ENCODE measurements at places on chromosomes 13 and 19.

DNA sequence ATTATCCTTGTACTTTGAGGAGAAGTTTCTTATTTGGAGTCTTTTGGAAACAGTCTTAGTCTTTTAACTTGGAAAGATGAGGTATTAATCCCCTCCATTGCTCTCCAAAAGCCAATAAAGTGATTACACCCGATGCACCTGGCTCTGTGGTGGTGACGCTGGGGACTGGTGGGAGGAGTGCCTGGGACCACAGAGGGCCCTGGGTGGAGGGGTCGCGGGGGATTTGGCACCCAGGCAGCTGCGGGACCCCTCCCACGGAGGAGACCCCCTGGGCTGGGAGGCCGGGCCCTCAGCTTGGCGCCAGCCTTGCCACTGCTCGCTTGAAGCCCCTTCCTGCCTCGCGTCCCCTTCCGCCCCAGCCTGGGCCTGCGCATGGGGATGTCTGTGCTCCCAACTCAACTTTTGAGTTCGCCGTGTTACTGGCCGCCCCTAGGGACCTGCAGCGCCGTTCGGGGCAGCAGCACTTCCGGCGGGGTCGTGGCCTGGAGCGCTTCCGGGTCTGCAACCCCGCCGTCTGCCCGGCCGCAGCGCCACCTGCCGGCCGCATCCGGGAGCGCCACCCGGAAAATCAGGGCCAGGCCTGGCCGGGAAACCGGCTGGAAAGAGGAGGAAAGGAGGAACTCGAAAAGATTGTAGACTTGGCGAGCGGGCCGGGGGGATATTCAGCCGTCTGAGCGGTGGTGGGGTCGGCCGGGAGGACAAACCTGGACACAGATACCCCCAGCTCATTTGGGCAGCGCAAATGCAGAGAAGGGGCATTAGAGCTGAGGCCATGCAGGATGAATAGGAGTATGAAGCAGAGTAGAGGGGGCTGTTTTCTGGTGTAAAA, 8.4 kb downstream of the PEAK3 start:
- DNase-seq: no peak

DNA sequence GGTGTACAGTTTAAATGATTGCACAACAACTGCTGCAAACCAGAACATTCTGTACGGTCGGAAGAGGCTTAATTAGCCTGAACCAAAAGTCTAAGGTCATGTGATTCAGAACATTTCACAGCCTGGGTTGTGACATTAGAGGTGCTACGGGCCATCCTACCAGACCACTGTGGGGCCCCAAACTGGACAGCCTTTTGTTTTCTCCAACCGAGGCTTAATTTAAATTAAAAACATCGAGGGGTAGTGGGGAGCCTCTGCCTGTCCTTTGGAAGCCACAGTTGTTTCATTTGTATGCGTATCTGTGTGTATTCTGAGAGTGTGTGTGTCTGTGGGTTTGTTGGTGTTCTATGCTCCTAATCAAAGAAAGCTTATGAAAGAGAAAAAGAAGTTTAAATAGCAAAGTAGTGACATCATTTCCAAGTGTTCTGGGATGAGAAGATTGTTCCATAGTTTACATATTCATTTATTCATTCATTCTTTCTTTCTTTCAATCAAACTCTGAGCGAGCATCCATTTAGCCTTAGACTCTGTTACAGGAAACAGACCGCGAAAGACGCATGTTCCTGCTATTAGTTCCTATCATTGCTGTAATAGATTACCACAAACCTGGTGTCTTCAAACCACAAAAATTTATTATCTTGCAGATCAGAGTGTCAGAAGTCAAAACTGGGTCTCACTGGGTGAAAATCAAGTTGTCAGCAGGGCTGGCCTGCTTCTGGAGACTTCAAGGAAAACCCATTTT, 444.8 kb downstream of the FOXO1 start:
- no peak for DNase-seq

GRCh38 chr13:29595380-29596063, at the start of gene SLC7A1:
Gene SLC7A1, minus strand, starts transcription at chr13:29595688. Its CDS starts 59,500 bp downstream, at chr13:29536188.
- DNase-seq: peak; percentile 39

GRCh38 chr13:59748046-59748445, 415.7 kb downstream of the DIAPH3 start:
- DNase-seq: no peak

DNA sequence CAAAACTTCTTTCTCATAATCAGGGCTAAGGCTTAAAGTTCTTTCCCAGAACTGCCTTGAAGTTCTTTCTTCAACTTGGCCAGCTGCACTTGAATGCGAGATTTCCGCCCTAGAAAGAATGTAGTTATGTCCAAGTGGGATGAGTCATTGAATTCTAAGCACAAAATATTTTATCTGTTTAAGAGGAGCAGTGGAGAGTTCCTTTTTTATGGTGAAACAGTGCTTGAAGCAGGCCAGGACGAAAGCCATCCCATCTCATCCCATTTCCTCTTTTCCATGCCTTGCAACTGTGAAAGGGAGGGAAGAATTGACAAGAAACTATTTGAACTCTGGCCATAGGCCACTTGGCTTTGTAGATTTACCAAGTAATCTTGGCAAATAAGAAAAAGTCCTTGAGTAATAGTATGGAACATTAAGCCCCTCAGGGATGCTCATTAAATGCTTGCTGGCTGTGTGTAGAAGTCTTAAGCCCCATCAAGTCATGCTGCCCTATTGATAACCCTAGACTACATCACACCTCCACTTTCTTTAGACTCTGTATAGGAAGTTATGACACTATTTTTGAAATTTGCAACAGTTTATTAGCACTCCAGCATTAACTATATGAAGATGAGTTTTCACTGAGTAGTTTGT, 174.5 kb downstream of the KCTD12 start:
- no peak for DNase-seq

- no peak for DNase-seq
Measured at GRCh38 chr13:75454497-75454896, 27.5 kb downstream of the TBC1D4 start.

GRCh38 chr19:5153601-5154128, 184.8 kb downstream of the KDM4B start:
- DNase-seq: no peak

- no peak for DNase-seq
Measured at GRCh38 chr19:29324291-29324680, 111.3 kb upstream of the UQCRFS1 start.

GRCh38 chr13:105952233-105952972, 583.1 kb downstream of the EFNB2 start:
- no peak for DNase-seq

DNA sequence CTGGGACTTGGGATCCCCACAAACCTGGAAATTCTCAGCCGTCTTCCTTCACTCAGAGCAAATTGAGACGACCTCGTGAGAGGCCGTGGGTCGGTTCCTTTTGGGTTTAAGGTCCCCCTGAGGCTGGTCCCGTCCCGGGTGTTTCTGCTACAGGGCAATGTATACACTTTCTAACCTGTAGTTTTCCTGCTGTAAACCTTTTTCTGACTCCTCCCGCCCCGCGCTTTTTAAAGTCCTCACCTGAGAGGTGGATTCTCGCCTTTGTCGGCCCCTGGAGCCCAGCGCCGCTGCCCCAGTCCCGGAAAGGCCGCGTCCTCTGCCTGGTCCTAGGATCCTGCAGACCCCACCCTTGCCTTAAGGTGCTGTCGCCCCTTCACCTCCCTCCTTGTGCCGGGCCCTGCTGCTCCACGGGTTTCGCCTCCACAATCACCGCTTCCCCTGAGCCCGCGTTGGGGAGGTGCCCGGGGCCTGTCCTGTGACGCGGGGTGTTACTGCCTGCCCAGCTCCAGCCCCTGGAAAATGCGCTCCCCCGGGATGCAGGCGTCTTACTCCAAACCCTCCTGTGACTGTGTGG, 391 bp downstream of the ZNF761 start:
- no peak for DNase-seq

DNA sequence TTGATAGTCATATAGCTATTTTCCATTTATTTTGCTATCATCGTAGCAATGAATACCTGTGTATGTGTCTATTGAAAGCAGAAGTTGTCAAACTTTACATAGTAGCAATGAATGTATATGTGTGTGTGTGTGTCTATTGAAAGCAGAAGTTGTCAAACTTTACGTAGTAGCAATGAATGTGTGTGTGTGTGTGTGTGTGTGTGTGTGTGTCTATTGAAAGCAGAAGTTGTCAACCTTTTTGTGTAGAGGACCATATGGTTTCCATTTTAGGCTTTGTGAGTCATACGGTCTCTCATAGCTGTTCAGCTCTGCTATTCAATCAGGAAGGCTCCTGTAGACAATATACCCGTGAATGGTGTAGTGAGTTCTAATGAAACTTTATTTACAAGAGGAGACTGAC, 20.8 kb downstream of the NLRP4 start:
- no peak for DNase-seq

DNA sequence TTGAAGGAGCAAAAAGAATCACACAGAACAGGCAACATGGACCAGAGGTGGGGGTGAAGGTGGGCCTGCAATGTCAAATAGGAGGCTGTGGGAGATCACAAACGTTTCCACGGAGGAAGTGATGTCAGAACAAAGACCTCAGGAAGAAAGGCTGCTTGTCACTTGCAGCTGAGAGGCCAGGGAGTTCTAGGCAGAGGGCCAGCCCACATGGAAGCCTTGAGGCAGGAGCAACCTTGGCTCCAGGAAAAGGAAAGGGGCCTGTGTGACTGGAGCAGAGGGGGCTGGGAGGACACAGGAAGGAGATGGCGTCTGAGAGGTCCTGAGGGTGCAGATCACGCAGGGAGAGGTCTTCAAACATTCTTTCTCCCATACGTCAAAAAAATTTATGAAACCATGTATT, 16.3 kb downstream of the ZNF160 start:
- DNase-seq: no peak
